Activated gamma-delta T cell treated with Interleukin-2 at 50 U/mL for 16 hours (primary cell): ENCODE measurements at places on chromosomes 2 and 18.

GRCh38 chr2:1698188-1698945, 45.9 kb downstream of the PXDN start:
- DNase-seq: no peak

DNA sequence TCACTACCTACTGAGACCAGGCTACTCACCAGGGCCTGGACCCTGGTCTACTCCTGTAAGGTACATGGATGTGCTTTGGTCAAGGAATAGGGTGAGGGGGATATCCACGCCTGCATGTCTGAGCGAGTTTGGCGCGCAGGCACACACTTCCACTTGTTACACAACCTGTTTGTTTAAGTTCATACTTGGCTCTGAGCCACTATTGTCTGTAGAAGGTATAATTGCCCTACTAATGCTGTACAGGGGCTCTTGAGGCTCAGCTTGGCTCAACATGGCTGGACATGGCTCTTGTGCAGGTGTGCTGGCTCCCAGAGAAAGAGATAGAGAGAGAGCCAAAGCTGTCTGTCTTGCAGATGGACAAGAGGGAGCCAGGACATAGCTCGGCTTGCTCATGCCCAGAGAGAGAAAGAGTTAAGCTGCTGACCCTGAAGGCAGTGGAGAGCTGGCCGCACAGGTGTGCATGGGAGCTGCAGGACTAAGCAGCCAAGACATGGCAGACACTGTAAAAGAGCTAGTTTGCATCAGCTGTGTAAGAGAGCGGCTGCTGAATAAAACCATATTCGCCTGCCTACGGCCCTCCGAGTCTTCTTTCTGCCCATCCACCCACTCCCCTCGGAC, 35.2 kb downstream of the NPPC start:
- DNase-seq: no peak

DNA sequence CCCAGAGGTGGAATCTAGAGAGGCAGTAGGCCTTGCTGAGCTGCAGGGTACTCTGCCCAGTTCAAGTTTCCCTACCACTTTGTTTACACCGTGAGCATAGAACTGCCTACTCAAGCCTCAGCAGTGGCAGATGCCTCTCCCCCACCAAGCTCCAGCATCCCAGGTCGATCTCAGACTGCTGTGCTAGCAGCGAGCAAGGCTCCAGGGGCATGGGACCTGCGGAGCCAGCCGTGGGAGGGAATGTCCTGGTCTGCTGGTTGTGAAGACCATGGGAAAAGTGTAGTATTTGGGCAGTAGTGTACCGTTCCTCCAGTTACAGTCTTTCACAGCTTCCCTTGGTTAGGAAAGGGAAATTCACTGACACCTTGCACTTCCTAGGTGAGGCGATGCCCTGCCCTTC, 50.6 kb upstream of the FSIP2 start:
- DNase-seq: no peak

GRCh38 chr2:217396165-217396564, 536.3 kb upstream of the TNP1 start:
- DNase-seq: no peak

DNA sequence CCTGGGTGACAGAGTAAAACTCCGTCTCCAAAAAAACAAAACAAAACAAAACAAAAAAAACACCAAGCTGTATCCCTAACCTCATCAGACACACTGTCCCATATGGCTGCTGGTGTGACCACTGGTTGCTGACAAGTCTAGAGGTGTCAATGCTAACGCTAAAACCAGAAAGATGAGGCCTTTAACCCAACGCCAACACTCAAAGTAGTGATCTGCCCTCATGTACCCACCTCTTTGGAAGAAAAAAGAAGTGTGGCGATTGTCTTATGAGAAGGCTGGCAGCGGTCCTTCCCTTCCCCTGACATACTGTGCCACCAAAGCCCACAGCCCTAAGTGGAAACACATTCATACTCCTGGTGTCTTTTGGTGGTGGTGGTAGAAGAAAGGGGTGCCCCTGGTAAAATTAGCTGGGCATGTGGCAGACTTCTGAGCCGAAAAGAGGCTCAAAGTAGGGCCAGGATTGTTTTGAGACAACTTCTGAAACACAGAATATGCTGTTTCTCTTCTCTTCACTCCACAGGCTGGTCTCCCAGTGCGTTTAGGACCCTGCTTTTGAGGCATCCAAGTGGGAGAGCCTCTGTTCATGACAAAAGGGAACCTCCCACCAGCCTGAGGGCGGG, 9.8 kb downstream of the SERTAD2 start:
- DNase-seq: no peak

GRCh38 chr2:178006710-178007109, 65.9 kb downstream of the PDE11A start:
- DNase-seq: no peak

- DNase-seq: no peak
Observed at GRCh38 chr2:11540148-11540995, 6.5 kb downstream of the GREB1 start.

DNA sequence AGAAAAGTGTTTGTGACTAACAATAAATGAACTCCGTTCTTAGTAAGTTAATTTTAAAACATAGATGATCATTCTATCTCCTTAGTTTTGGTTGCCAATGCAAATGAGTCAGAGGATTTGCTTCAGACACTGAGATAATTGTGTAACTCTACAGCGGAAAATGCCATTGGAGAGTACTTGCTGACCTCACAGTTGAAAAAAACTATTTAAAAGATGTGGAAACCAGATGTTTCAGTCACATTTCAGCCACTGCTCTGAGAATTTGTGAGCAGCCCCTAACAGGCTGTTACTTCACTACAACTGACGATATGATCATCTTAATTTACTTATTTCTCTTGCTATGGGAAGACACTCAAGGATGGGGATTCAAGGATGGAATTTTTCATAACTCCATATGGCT, at the start of gene TNFAIP6:
TNFAIP6 (plus strand) TSS at position 234 of the 400 bp plus-strand sequence; CDS start at position 309, 75 bp downstream.
- no peak for DNase-seq

DNA sequence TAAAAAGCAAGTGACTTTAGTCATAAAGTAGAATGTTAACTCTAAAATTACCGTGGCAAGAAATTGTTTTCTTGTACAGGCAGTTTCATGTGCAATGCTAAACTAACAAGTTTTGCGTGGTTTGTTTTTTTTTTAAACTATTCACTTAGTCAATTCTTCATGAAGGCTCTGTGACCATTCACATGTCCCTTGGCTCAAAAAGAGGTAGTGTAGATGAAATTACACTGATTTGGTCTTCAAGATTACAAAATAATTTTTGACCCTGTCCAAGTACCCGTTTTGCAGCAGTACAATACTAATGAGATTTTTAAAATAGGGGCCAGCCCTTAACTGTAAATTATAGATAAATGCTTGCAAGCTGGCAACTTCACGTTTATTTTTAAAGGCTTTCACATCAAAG, 1.3 kb downstream of the TMEM131 start:
- no peak for DNase-seq

DNA sequence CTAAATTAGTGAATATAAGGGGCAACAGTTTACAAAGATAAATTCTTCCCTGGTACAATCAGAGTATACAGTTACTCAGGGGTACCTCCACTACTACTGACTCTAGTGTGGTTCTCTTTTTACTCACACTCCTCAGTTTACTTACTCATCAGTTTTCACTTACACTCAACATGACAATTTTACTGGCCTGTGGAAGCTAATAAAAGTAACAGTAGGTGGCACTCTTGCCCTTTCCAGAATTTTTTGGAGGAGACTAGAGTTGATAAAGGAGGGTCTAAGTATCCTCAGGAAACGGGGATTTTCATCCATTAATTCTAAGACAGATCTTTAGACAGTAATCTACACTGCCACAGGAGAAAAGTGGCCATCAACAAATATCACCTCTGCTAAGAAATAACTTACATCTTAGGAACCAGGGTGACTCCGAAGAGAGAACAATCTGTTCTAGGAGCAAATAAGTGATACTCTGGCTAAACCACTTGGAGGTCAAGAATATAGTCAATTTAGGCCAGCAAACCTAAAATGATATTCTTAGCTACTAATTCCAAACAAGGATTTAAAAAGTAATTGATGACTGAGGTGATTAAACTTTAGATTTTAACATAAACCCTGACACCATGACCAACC, 61.3 kb downstream of the ATL2 start:
- DNase-seq: no peak

DNA sequence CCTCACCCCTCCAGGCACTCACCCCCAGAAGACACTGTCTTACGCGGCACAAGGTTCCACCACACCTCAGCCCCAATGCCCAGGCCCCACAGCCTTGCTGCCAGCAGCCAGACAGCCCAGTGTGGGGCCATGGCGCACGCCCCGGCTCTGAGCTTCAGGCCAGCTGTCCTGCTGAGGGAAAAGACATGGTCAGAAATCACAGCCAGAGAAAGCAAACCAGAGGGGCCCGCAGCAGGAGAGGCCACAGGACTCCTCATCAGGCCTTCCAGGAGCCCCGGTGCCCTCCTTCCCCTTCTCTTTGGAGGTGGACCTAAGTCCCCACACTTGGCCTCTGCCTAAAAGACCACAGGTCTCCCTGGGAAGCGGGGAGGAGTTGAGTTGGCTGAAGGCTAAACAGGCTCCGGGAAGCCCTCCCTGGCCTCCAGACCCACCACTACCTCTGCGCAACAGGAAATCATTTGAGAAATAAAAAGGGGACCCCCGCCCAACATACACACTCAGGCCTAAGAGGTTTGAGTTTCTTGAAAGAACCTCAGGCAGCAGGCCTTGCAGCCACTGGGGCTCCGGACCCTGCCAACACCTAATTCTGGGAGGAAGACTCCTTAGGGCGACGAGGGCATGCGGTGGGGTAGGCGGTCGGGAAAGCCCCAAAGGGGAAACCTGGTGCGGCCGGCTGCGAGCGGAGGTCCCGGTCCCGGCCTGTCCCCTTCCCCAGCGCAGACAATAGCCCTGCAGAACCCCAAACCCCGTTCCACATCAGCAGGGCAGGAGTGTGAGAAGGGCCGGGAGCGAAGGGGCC, 1.9 kb downstream of the SEMA4C start:
- no peak for DNase-seq

DNA sequence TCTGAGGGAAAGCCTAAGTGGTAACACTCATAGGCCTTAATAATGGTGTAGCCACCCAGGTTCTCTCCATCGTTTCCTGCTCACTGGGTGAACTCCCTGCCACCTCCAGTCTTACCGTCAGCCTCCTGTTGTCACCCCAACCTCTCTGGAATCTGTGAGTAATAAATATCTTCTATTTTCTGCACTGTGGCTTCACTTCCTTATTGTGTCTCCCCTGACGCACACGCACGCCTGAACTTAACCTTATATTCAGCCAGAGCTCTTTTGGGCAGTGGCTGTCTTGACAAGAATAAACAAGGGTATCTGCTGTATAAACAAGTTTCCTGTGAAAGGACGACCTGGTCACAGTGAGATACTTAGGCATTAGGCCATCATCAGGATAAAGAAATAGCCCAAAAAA, 467.2 kb downstream of the SPAG16 start:
- no peak for DNase-seq

DNA sequence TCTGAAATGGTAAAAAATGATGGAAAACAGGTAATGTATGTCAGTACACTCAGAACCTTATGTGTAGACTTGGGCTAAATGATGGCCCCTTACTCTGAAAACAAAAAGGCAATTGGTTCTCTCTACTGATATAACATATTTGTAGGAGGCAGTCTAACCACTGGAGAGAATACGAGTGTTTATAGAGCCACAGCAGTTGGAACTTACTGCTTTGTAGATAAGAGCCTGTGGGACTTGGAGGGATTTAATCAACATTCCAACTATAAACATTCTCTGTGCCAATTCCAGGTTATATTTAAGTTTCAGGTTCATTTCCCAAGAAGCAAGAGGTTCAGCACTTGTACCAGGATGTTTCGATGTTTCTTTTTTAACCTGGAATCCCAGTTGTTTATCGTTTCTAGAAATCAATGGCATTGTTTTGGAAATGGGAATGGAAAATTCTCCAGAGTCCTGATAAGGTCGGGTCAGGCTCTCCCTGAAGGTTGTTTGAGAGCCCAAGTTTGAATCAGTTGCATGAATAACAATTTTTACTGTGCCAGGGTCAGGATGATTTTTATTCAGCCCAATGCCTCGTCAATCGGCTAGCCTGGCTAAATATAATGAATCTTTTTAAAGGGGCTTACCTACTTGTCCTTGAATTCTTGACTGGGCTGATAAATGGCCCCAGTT, 278.4 kb upstream of the FAM98A start:
- no peak for DNase-seq

GRCh38 chr2:23622966-23623675, 238.1 kb downstream of the KLHL29 start:
- DNase-seq: no peak

DNA sequence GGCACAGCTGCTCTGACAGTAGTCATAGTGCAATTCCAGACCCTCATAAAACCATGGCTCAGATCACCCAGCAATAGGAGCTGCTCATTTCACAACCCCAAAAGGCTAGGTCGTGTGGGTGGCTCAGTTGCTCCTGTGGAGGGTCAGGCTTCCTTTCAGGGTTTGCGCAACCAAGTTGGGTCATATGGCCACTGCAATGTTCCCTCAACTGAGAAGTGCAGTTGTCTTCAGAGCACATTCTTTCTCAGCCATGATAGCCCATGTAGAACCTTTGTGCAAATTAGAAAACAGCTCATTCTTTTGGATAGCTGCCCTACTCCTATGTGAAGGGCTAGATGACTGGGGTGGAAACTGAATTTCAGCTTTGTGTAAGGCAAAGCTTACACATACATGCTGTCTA, 3.2 kb downstream of the SERPINB13 start:
- DNase-seq: no peak

- no peak for DNase-seq
Observed at GRCh38 chr18:13366962-13367892, 148.7 kb downstream of the LDLRAD4 start.

GRCh38 chr2:148658807-148659722, 14.5 kb downstream of the EPC2 start:
- no peak for DNase-seq

DNA sequence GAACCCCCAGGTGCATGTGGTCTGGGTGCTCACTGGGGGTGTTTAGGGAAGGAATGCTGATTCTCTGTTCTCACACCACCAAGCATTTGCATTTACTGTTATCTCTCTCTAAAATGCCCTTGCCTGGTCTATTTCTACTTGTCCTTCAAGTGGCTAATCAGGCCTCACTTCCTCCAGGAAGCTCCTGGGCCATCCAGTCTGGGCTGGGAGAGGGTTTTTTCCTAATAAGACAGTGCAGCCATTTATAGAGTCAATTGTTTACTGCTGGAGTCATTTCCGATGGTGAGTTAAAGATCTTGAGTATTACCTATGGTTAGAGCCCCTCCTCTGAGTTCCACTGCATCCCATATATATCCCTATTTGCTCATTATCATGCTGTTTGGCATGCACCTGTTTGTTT, 25.2 kb upstream of the ITGA6 start:
- no peak for DNase-seq

- DNase-seq: no peak
Observed at GRCh38 chr2:227147023-227147422, 17.0 kb downstream of the COL4A4 start.

DNA sequence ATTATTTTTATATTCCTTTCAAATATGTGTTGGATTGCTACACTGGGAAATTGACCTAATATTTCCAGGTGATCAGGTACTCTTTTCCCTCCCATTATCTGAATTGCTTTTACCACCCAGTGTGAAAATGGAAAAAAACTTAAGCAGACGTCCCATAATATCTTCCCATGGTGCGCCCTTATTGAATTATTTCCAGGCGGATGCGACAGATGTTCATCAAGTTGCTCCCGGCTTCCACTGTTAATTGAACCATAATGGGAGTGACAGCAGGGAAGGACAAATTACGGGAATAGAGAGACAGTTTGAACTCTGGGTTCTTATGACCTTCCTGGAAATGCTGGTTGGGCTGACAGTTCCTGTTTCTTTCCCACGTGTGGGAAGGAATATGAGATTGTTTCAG, 93.3 kb downstream of the THSD7B start:
- no peak for DNase-seq

GRCh38 chr2:174052584-174052976, 87.4 kb upstream of the SP3 start:
- no peak for DNase-seq

- DNase-seq: no peak
Observed at GRCh38 chr2:85939131-85939530, 50.3 kb upstream of the ST3GAL5 start.
